ENCODE measurements at places on chromosomes 11 and 22.

DNA sequence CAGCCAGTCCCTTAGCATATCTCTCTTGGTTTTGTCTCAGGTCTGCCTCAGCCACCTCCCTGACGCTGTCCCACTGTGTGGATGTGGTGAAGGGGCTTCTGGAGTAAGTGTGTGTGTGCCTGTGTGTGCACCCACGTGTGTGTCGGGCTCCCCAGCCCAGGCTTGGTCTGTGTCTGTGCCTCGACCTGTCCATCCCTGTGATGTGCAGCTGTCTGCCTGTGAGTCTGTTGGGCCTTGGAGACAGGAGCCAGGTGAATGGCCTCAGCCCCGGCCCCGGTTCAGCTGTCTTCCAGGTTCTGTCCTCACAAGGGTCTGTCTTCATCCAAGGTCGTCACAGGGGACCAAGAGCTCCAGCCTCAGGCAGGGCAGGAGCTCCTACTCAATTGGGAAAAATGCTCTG is 9.8 kb downstream of the ATG16L2 start:
- no peak for DNase-seq

- peak; percentile 30 for DNase-seq
Measured at GRCh38 chr11:127056338-127056971, 55.9 kb upstream of the KIRREL3 start.

- DNase-seq, result no peak
Measured at GRCh38 chr22:35766654-35767580, 49.2 kb downstream of the APOL5 start.

DNA sequence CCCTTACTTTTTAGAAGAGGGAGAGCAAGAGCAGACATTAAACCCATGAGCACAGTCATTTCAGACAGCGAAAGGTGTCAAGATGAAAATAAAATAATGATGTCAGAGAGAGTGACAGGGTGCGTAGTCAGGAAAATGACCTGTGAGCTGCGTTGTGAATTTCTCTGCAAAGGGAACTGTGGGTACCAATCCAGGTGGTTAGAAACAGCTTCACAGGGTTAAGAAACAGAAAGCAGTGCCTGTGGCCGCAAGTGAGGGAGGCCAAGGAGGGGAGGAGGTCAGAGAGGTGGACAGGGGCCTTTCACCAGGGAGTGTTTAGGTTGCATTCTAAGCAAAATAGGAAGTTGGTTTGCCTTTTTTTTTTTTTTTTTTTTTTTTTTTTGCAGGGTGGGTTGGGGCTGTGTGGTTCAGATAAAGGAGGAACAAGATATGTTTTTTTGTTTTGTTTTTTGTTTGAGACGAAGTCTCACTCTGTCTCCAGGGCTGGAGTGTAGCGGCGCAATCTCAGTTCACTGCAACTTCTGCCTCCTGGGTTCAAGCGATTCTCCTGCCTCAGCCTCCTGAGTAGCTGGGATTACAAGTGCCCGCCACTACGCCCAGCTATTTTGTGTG is 7.9 kb downstream of the TIGD3 start:
- no peak for DNase-seq

- DNase-seq, result no peak
Measured at GRCh38 chr11:27046956-27047355, 6.3 kb downstream of the BBOX1 start.

DNA sequence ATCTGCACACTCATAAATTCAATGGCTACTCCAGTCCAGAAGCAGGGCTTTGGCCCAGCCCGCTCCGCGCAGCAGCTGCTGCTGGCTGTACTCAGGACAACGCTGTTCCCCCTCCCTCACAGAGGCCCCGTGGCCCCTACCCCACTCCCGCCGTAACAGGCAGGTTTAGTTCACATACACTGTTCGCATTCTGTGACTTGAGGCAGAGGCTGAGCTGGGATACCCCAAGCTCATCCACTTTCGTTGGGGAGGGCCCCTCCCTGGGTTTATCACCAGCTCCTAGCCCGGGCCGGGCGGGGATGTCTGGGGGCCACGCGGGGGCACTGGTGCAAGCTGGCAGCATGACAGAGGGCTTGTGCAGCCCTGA is 52.4 kb downstream of the SYT13 start:
- no peak for DNase-seq

- DNase-seq, result no peak
Measured at GRCh38 chr11:79514290-79514689, 73.5 kb upstream of the TENM4 start.

- no peak for DNase-seq
Measured at GRCh38 chr11:57601297-57601696, 3.8 kb downstream of the SERPING1 start.

Measured in colonic mucosa (tissue), 4 donors.